ENCODE measurements at places on chromosomes 2 and 18.

- DNase-seq: no peak
These were observed 75.9 kb downstream of the SLC66A2 start for GRCh38 chr18:79875531-79875919.

DNA sequence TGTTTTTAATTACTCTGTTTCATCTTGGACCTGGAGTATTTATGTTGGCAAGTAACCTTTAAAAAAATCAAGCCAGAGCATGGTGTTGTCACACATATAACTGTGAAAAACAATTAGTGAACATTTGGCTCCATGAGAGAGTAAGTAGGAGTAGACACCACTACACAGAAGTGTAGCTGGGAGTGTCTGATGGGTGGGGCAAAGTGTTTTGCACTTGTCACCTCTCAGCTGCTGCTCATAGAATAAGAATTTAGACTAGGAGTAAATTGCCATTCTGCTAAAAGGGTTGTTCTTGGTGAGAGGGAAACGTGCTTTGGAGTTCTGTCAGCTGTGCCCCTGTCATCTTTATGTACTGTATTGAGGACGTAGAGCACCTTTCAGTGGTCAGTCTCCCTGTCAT, 114.5 kb downstream of the TTC27 start:
- DNase-seq: no peak

GRCh38 chr2:56357655-56358295, 174.0 kb downstream of the CCDC85A start:
- no peak for DNase-seq

GRCh38 chr2:181131584-181131983, 151.2 kb downstream of the UBE2E3 start:
- DNase-seq: no peak

- DNase-seq: peak; percentile 92
These were observed 30.9 kb downstream of the MREG start for GRCh38 chr2:215982465-215982875.

DNA sequence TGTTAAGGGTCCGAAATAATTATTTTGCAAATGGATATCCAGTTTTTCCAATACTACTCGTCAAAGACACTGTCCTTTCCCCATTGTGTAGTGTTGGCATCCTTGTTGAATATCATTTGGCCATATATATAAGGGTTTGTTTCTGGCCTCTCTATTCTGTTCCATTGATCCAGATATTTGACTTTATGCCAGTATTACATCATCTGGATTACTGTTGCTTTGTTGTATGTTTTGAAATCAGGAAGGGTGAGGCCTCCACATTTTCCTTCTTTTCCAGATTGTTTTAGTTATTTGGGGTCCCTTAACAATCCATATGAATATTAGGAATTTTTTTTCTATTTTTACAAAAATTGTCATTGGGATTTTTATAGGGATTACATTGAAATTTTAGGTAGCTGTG, 244.1 kb downstream of the GPD2 start:
- DNase-seq: no peak

GRCh38 chr2:83941886-83942285, 517.2 kb downstream of the SUCLG1 start:
- DNase-seq: no peak

DNA sequence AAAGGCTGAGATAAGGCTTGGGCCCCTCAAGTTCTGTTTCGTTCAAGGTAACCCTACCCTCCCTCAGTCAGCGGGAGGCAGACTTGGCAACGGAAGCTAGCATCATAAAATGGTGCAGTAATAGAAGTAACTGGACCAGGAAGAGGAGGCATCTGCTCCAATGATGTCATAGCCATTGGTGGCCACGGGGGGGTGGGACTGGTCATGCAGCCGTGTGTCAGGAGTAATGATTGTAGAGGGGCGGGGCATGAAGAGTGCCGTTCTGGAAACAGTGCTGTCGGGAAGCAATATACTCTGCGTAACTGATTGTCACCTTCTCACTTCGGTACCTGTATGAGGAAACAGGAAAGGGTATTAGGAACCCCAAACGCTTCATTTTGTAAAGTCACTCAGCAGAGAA, 6.9 kb upstream of the POLR2D start:
- DNase-seq: no peak

- DNase-seq: no peak
These were observed 179.3 kb downstream of the GLI2 start for GRCh38 chr2:120914839-120915521.

GRCh38 chr2:12498286-12498685, 218.4 kb upstream of the TRIB2 start:
- no peak for DNase-seq

GRCh38 chr18:79530821-79531220, 135.1 kb downstream of the NFATC1 start:
- DNase-seq: no peak

DNA sequence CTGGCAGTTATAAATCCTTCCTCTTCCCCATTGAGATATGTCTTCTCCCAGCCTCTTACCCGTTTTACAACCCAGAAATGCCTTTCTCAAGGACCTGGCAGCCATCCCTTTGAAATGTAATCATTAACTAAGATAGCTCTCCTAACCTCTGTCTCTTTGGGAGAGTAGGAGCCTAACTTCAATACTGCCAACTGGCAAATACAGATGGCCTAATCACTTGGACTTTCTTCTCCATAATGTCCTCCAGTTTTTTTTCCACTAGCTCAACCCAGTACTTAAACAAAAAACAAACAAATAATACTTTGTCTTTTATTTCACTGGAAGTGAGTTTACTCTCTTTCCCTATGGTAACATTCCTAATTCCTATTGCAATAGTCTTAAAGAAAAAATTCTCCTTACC, 1391.1 kb downstream of the SUCLG1 start:
- no peak for DNase-seq

DNA sequence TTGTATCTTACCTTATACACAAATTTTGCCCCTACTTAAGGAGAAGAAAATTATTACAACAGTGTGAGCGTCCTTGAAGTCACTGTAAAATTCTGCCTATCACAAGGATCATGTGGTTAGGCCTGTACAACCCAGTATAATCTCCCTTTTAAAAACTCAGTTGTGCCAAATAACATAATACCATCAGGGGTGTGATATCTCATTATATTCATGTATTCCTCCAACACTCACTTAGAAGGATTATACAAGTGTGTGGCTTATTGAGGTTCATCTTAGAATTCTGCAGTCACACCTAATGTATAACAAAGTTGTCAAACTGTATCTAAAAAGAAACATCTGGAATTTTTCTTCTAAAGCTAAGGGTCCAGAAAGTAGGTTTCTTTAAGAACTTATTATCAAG, 998.8 kb upstream of the LRRTM1 start:
- no peak for DNase-seq

DNA sequence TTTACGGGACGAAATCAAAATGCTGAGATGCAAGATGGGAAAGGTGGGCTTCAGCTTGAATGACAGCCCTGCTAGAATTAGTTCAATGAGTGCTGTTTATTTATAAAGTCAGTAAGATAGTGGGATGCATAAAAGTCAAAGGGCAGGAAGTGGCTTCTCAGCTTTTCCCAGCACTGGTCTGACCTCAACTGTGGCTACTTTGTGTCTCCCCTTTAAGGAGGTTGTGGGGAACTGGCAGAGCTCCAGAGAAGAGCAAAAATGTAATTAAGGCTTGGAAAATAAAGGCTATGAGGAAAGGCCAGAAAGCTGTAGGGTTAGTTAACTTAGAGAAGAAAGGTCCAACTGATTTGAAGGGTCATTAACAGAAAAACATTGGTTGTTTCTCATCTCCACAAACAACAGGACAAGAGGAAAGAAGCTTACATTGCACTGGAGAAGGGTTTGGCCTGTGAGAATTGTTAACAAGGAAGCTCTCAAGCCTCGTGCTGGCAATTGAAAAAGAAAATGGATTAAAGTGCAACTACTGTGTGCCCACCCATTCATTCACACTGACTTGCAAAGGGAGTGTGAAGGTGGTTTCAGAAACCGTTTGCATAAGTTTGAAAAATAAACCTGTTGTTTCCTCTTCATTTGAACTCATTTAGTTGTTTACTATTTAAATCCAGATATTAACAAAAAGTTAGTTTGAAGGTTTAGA, 68.8 kb upstream of the CD28 start:
- no peak for DNase-seq

DNA sequence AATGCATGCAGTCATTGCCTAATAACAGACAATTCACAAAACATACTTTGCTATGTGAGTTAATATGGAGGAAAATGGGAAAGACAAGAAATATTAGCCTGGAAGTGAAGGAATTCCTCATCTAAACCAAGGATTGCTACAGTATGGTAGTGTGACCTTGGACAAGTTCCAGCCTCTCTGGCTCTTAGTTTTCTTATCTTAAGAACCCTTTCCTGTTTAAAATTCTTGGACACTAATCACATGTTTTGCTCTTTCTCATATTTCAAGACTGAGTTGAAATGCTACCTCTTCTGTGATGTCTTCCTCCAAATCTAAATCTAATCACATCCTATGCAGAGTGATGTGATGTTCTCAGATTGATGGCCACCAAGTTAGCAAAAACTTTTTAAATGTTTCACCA, 20.8 kb upstream of the ADAM23 start:
- no peak for DNase-seq

DNA sequence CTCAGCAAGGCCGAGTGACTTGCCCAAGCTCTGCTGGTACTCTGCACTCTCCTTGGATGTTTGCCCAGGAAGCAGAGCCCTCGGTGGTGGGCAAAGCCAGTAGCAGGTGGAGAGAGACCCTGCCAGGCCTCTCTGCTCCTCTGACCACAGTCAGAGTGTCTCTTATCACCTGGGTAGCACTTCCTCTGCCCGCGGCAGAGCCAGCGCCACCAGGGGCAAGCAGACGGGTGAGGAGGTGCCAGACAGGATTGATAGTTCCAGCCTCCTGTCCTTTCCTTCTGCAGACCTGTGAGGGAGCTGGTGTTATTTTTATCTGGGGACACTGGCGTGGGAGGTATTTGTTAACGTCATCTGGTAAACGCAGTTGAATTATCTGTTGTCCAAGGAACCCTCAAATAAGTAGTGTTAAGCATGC, 152.9 kb downstream of the SMAD7 start:
- no peak for DNase-seq

DNA sequence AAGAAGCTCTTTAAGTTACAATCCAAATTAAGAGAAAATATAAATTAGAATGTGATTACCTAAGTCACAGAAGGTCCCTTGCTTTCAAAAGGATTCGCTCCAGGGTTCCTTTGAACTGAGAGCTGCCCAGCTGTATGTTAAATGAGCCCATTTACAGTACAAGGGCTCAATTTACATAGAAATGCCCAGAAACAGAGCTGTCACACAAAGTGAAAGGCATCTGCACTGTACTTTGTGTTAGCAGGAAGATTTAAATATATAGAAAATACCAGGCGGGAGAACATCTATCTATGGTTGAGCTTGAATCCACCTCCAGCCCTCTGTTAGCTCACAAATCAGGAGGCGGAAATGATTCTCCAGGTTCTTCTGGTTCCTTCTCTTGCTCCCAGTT, 272.9 kb downstream of the PAX3 start:
- no peak for DNase-seq

GRCh38 chr2:136901732-136902131, 136.4 kb downstream of the THSD7B start:
- no peak for DNase-seq

DNA sequence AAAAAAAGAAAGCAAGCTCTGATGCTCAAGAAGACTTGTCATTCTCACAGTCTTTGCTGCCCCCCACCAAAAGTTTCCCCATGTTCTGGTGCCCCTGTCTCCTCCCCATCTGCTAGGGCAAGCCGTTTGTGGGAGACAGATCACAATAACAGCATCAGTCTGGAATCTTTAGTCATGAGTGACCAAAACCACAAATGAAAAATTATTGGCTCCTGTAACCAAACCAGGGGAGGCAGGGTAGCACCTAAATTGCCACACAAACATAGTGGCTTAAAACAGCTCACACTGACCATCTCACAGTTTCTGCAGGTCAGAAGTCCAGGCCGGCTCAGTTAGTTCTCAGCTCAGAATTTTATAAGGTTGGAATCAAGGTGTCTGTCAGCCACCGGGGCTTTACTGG, 9.1 kb upstream of the B3GNT7 start:
- no peak for DNase-seq

DNA sequence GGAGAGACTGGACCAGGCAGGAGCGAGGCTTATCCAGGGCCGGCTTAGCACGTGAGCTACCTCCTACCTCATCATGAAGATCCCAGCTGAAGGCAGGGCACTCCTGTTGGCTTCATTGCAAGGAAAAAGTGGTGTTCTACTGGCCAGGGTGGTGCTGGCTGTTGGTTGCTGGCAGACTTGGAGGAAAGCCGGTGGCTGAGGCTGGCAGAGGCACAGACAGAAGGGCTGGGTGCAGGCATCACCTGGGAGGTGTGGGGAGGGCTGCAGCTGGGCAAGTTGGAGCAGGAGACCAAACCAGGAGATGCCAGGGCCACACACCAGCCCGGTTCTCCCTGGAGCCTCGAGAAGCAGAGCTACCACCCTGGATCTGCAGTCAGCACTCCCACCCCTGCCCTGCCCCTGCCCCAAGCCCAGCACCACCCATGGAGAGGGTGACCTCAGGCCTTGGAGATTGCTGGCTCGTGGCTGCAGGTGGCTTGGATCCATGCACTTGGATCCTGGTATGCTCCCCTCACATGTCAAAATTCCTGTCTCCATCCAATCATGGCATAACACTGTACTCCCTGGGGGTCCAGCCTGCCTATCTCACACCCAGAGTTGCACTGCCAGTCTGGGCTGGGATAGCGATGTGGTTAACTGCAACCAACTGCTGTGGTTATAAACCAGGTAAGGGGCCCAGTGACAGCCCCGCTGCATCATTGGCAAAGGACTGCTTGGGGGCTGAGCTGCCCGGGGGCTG, 49.7 kb downstream of the GLI2 start:
- no peak for DNase-seq

DNA sequence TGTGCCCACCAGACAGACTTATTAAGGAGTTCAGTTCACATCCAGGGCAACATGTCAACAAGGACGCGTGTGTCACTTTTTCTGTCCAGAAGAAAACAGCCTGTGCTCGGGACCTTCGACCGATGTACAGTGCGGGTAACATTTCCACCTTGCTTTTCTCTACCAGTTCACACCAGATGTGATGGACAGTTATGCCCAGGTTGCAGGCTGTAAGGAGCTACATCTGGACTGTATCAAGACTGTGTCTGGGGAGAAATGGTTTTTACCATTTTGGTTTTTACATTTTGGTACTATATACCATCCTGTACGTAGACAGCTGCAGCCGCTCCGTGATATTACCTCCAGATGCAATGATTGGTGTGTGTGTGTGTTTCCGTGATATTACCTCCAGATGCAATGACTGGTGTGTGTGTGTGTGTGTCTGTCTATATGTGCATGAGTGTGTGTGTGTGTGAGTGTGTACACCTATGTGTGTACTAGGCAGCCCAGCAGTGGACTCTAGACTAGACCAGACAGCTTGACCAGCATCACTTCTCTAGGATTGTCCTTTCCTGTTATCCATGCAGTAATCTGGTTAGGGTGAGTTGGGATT, 118.0 kb downstream of the COL6A3 start:
- DNase-seq: no peak
